ENCODE measurements at places on chromosomes 13 and 19.
A peak's percentile ranks its signal among the peaks of the same experiment; 100 is the strongest.

- no peaks in the 10 kb centered on the region for H3K27me3 ChIP-seq
- H3K4me1 ChIP-seq: no peaks in the 10 kb centered on the region
- peaks cover 91% of the 10 kb centered on the region for H3K36me3 ChIP-seq
- no peak overlapping the region for H3K4me3 ChIP-seq
Measured at GRCh38 chr13:36981156-36981743, 17.9 kb downstream of the ALG5 start.

- H3K27ac ChIP-seq: no peak overlapping the region
- H3K36me3 ChIP-seq: peaks cover 15% of the 10 kb centered on the region
- no peak for DNase-seq
- H3K27me3 ChIP-seq: no peaks in the 10 kb centered on the region
Measured at GRCh38 chr19:18419699-18420460, 682 bp downstream of the SSBP4 start.

DNA sequence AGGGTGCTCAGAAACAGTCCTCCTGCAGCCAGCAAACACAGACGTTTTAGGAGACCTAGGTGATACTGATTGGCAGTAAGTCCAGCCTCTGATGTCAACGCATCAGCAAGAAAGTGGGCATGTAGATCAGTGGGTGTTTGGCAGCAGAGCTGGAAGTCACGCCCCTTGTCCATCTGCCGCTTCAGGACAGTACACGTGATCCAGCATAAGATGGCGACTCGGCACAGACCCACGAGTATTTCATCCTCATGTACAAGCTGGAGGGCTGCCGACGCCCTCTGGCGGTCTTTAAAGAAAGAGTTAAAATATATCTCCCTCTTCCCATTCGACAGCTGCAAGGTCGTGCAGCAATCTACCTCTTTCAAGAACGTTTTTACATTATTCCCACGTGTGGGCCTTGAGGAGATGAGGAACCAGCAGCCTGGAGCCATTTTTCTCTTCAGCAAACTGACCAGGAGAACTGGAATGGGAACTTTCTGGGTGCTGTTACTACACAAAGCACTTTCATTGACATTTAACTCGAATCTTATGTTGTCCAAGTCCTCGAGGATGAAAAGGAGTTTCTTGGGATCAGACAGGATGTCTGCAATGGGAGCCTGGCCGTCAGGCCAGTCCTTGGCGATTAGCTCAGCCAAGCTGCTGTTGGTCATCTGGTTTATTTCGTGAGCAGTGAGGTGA, 22.3 kb downstream of the NLRP11 start:
- no peak overlapping the region for H3K4me3 ChIP-seq
- no peaks in the 10 kb centered on the region for H3K27me3 ChIP-seq
- no peak overlapping the region for H3K27ac ChIP-seq
- no peaks in the 10 kb centered on the region for H3K36me3 ChIP-seq
- DNase-seq: no peak

- no peaks in the 10 kb centered on the region for H3K27me3 ChIP-seq
- no peaks in the 10 kb centered on the region for H3K4me1 ChIP-seq
- H3K36me3 ChIP-seq: peaks cover 4% of the 10 kb centered on the region
- no peak for DNase-seq
Measured at GRCh38 chr13:99220199-99220935, 19.7 kb downstream of the UBAC2 start.

GRCh38 chr19:46605356-46605821, 4.3 kb downstream of the CALM3 start:
- no peak for DNase-seq
- no peaks in the 10 kb centered on the region for H3K27me3 ChIP-seq
- H3K36me3 ChIP-seq: peaks cover 50% of the 10 kb centered on the region
- no peak overlapping the region for H3K4me3 ChIP-seq

DNA sequence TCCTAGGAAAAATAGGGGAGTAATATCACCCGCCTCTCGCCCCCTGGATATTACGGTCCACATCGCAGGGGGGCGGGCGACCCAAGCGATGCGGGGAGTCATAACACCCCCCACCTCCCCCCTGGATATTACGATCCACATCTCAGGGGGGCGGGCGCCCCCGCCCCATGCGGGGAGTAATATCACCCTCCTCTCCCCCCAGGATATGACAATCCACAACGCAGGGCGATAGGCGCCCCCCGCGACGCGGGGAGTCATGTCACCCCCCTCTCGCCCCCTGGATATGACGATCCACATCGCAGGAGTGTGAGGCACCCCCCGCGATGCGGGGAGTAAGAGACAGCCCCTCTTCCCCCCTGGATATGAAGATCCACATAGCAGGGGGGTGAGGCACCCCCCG, 684.4 kb upstream of the PCDH9 start:
- H3K27me3 ChIP-seq: no peaks in the 10 kb centered on the region
- H3K36me3 ChIP-seq: no peaks in the 10 kb centered on the region
- no peak for DNase-seq

GRCh38 chr19:8695501-8695900, 3.1 kb downstream of the ACTL9 start:
- H3K4me3 ChIP-seq: no peak overlapping the region
- H3K27me3 ChIP-seq: no peaks in the 10 kb centered on the region
- no peak for DNase-seq
- no peaks in the 10 kb centered on the region for H3K36me3 ChIP-seq
- H3K4me1 ChIP-seq: no peaks in the 10 kb centered on the region

GRCh38 chr19:42075364-42075615, 676 bp upstream of the ZNF574 start:
- H3K4me3 ChIP-seq: peak overlapping the region; percentile 87
- peak overlapping the region; percentile 85 for H3K27ac ChIP-seq
- peaks cover 27% of the 10 kb centered on the region for H3K36me3 ChIP-seq
- no peaks in the 10 kb centered on the region for H3K27me3 ChIP-seq

DNA sequence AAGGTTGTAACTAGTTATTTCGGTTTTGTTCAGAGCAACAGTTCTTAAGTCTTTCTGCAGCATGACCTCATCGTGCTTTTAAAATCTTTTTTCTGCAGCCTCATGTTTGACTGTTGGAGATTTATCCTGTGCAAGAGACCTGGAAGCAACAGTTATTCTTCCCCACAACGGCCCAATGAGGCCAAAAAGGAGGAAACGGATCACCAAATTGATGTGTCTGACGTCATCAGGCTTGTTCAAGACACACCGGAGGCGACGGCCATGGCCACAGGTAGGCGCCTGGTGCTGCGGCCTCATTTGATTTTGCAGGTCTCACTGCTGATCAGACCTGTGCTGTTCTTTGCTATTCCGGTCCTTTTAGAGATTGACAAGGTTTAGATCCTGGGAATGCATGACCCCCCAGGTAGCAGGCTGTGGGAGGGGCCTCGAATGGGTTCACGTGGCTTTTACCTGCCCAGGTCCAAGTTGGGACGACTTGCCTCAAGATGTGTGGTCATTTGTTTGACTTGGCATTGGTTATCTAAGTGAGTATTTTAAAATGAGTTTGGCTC, 66.8 kb upstream of the MCF2L start:
- DNase-seq: no peak
- no peaks in the 10 kb centered on the region for H3K27me3 ChIP-seq
- no peak overlapping the region for H3K4me3 ChIP-seq
- H3K27ac ChIP-seq: no peak overlapping the region
- no peaks in the 10 kb centered on the region for H3K36me3 ChIP-seq

DNA sequence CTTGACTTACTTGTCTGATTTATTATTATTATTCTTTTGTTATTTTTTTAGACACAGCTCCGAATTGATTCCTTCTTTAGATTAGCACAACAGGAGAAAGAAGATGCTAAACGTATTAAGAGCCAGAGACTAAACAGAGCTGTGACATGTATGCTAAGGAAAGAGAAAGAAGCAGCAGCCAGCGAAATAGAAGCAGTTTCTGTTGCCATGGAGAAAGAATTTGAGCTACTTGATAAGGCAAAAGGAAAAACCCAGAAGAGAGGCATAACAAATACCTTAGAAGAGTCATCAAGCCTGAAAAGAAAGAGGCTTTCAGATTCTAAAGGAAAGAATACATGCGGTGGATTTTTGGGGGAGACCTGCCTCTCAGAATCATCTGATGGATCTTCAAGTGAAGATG, 29.4 kb downstream of the ERCC5 start:
- no peaks in the 10 kb centered on the region for H3K36me3 ChIP-seq
- H3K27ac ChIP-seq: no peak overlapping the region
- DNase-seq: no peak

- no peaks in the 10 kb centered on the region for H3K36me3 ChIP-seq
- H3K4me3 ChIP-seq: no peak overlapping the region
- H3K27ac ChIP-seq: no peak overlapping the region
- H3K4me1 ChIP-seq: no peaks in the 10 kb centered on the region
- no peaks in the 10 kb centered on the region for H3K27me3 ChIP-seq
Measured at GRCh38 chr13:40973409-40973808, 45.7 kb downstream of the ELF1 start.

GRCh38 chr19:56222901-56223300, 20.8 kb downstream of the ZSCAN5C start:
- H3K27ac ChIP-seq: no peak overlapping the region
- no peak overlapping the region for H3K4me3 ChIP-seq
- H3K36me3 ChIP-seq: peaks cover 3% of the 10 kb centered on the region
- no peaks in the 10 kb centered on the region for H3K27me3 ChIP-seq
- H3K4me1 ChIP-seq: no peaks in the 10 kb centered on the region

DNA sequence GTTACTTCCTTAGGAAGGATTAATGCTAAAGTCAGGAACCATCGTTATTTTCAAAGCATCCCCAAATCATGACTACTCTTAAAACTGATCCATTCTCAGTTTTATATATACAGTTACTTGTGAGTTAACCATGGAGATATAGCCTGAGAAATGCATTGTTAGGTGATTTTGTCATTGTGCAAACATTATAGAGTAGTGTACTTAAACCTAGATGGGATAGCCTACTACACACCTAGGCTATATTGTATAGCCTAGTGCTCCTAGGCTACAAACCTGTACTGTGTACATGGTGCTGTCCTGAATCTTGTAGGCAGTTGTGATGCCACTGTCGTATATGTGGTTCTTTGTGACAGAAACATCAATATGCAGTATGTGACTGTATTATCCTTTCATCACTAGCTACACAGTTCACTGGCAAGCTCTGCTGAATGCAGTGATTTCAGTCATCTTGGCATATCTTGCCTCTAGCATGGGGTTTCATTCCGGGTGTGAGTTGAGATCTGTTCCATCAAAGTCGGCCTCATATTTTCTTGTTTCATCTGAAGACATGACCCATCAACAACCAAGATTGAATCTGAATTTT, 45.3 kb downstream of the CDK8 start:
- no peaks in the 10 kb centered on the region for H3K36me3 ChIP-seq
- no peaks in the 10 kb centered on the region for H3K27me3 ChIP-seq
- H3K4me1 ChIP-seq: peaks cover 2% of the 10 kb centered on the region
- no peak overlapping the region for H3K4me3 ChIP-seq
- no peak overlapping the region for H3K27ac ChIP-seq

DNA sequence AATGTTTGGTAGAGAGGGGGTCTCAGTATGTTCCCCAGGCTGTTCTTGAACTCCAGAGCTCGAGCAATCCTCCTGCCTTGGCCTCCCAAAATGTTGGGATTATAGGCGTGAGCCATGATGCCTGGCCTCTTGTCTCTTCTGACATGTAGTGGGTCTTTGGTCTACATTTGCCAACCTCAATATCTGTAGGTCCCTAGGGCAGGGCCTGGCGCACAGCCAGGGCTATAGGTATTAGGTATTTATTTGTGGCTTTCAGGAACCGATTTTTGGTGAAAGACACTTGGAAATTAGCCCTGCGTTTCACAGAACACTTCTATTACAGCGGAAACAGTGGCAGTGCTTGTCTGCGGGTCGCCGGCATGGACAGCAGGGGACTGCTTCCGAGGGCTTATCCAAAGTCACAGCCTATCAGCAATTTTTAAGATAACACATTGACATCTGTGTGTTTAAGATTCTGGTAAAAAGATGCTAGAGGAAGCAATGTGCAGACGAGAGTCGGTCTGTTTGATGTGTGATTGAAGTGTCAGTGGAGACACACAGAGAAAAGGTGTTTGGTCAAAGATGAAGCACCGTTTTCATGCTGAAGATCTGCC, 14.5 kb downstream of the ZNF536 start:
- H3K36me3 ChIP-seq: no peaks in the 10 kb centered on the region
- no peak overlapping the region for H3K4me3 ChIP-seq
- H3K4me1 ChIP-seq: no peaks in the 10 kb centered on the region
- no peaks in the 10 kb centered on the region for H3K27me3 ChIP-seq
- no peak for DNase-seq

GRCh38 chr19:40178756-40179155, 12.5 kb upstream of the MAP3K10 start:
- DNase-seq: no peak
- H3K27me3 ChIP-seq: no peaks in the 10 kb centered on the region
- H3K4me1 ChIP-seq: no peaks in the 10 kb centered on the region
- H3K36me3 ChIP-seq: no peaks in the 10 kb centered on the region

DNA sequence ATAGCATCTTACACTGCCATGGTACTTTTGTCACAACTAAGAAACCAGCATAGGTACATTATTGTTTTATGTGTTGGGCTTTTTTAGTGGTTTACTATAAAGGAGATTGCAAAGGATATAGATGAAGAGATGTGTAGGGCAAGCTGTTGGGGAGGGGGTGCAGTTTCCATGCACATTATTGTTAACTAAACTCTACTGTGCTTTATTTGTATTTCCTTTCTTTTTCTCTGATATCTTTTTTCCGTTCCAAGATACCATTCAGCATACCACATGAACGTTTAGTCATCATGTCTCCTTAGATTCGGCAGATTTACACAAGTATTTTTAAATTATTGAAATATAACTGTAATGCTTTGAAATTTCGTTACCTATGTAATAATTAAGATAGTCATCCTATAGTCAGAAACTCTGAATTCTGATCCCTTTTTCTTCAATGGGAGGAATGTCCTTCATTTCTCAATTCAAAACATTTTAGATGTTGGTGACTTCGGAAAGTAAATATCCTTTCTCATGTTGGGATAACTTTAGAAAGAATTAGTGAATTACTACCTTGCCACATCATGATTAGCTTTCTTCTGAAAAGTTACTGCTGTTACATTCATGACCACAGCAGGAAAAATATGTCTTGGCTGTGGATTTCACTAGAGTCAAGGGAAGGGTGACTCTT, 82.8 kb downstream of the FRY start:
- H3K4me3 ChIP-seq: no peak overlapping the region
- no peaks in the 10 kb centered on the region for H3K4me1 ChIP-seq
- H3K27ac ChIP-seq: no peak overlapping the region
- no peak for DNase-seq
- no peaks in the 10 kb centered on the region for H3K27me3 ChIP-seq

DNA sequence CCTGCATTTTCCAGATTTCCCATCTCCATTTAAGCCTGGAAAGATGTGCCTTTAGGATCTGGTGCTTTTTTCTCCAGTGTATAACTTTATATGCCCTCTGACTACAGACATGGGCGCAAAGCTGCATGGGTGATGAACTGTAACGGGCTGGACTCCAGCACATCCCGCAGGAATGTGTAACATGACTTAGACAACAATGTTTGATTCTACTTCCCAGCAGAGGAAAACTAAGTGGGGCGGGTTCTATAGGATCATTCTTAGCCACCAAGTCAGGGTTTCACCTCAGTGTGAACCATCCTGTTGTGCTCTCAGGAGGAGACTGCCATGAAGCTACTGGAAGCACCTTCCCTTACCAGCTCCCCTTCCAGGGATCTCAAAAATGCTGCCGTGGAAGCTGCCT, 93.2 kb upstream of the SERP2 start:
- H3K27me3 ChIP-seq: no peaks in the 10 kb centered on the region
- H3K36me3 ChIP-seq: no peaks in the 10 kb centered on the region
- no peak overlapping the region for H3K27ac ChIP-seq
- H3K4me3 ChIP-seq: no peak overlapping the region

GRCh38 chr13:26179344-26179743, 42.8 kb downstream of the RNF6 start:
- H3K4me3 ChIP-seq: no peak overlapping the region
- H3K27me3 ChIP-seq: no peaks in the 10 kb centered on the region
- DNase-seq: no peak
- no peaks in the 10 kb centered on the region for H3K36me3 ChIP-seq
- no peak overlapping the region for H3K27ac ChIP-seq
- no peaks in the 10 kb centered on the region for H3K4me1 ChIP-seq

- peak within 1 kb of the TSS; percentile 95 for H3K27ac ChIP-seq
- peak; percentile 100 for DNase-seq
- peaks cover 16% of the 10 kb centered on the region for H3K4me1 ChIP-seq
- peaks cover 24% of the 10 kb centered on the region for H3K27me3 ChIP-seq
Measured at GRCh38 chr19:50329146-50329925, at the start of gene KCNC3. Gene KCNC3 (minus strand): TSS chr19:50329377. CDS start chr19:50329082, 295 bp downstream.
